Left ventricle myocardium inferior (tissue), 1 donor: ENCODE measurements at places on chromosomes 3 and 15. TPM values are rescaled to one million over a fixed set of nuclear protein-coding genes. Genes with fewer than 3 reads are reported as not detected.

The KCNAB1 gene
- total RNA-seq = 2.4 TPM

The TMEM41A gene
- total RNA-seq = 10.0 TPM

The SORD gene
- 13.6 TPM for total RNA-seq

The MAPKAPK3 gene
- 359 TPM for total RNA-seq

DNA sequence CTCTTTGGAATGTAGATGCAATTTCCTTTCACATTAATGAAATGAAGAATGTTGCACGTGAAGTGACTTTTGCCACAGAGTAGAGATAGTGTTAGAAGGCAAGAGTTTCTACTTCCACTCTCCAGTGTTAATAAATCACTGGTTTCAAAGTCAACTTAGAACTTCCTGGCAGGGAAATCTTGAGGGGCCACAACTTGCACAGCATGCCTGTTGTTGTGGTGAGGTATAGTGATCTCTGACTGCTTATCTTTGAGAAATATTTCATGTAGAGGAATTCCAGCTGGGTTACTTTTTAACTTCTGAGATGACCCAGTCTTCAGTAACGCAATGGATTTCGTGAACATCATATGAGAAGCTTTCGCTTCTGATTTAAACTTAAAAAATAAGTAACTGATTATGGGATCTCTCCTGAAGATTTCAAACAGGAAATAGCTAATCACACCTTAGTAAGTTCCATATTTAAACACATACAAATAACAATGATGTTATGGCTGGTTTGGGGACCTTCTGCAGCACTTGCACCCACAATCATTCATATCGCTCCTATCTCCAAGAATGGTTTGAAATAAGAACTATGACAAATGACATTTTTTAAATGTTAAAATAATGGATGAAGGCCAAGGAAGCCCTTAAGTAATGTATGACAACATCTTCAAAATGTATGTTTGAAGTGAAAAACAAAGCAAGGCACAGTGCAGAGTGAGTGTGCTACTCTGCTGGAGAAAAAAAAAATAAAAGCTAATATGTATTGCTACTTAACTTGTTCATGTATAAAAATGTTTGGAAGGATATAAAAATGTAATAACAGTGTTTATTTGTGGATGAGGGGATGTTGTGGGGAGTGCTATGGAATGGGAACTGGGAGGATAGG is 726.5 kb upstream of the NECTIN3 start:
- H3K36me3 ChIP-seq = no peaks in the 10 kb centered on the region
- H3K4me1 ChIP-seq = no peaks in the 10 kb centered on the region
- no peak overlapping the region for H3K4me3 ChIP-seq
- H3K27me3 ChIP-seq = no peaks in the 10 kb centered on the region
- DNase-seq = no peak
- no peak overlapping the region for H3K27ac ChIP-seq

DNA sequence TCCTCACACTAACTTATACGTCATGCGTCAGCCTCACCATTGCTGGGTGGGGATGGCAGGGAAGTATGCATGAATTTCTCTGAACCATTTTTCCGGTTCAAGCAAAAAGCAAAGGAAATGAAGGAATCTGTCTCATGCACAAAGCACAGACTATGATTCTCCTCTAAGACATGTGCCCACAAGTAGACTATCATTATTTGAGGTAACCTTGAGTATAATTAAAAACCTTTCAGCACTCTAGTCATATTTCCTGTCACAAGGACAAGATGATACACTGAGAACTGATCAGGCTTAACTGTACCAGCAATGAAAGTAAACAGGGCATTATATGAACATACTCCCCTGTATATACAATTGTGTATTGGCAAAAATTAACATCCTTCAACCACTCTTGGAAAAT is 56.7 kb upstream of the TSC22D2 start:
- no peaks in the 10 kb centered on the region for H3K36me3 ChIP-seq
- no peaks in the 10 kb centered on the region for H3K27me3 ChIP-seq
- H3K4me3 ChIP-seq = no peak overlapping the region
- no peak overlapping the region for H3K27ac ChIP-seq
- no peak for DNase-seq
- H3K4me1 ChIP-seq = peaks cover 43% of the 10 kb centered on the region

- H3K4me3 ChIP-seq = no peak overlapping the region
- H3K27ac ChIP-seq = no peak overlapping the region
- H3K27me3 ChIP-seq = peaks cover 18% of the 10 kb centered on the region
- no peaks in the 10 kb centered on the region for H3K36me3 ChIP-seq
- no peaks in the 10 kb centered on the region for H3K4me1 ChIP-seq
These were observed 203.8 kb downstream of the EPHB1 start for GRCh38 chr3:134998855-134999254.

GRCh38 chr3:148330542-148330941 is 367.2 kb upstream of the AGTR1 start:
- H3K27ac ChIP-seq = no peak overlapping the region
- H3K4me3 ChIP-seq = no peak overlapping the region
- DNase-seq = no peak
- no peaks in the 10 kb centered on the region for H3K4me1 ChIP-seq
- no peaks in the 10 kb centered on the region for H3K27me3 ChIP-seq

DNA sequence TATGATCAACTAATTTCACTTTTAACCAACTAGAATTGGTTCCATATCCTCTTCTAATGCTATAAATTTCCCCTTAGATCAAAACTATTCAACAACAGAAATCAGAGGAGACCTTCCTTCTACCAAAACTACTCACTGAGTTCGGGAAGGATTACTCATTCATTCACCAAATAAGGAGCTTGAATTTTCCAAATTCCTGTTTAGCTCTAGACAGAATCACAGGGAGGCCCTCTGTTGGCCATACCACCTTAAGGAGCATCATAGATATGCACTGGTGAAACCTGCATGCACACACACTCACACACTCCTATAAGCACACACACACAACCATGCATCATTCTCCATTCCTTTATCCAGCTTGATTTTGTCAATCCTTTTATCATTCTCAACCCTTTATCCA is 49.0 kb downstream of the SUCLG2 start:
- DNase-seq = no peak
- H3K27me3 ChIP-seq = no peaks in the 10 kb centered on the region
- H3K36me3 ChIP-seq = peaks cover 45% of the 10 kb centered on the region
